ENCODE measurements at places on chromosomes 16 and 17. TPM values are rescaled to one million over a fixed set of nuclear protein-coding genes. Genes with fewer than 3 reads are reported as not detected.

- DNase-seq, result no peak
Observed at GRCh38 chr17:42312285-42313130, 24.2 kb downstream of the STAT5A start.

- DNase-seq, result no peak
Observed at GRCh38 chr16:65136681-65137080, 14.8 kb upstream of the CDH11 start.

SLC46A1 gene
- 14.0 TPM for total RNA-seq

CSF3 gene
- not detected for total RNA-seq

HOXB2 gene
- 22.6 TPM for total RNA-seq

- no peak for DNase-seq
Observed at GRCh38 chr17:1509290-1509881, 7.0 kb downstream of the INPP5K start.

TBC1D3I gene
- not detected for total RNA-seq

ASIC2 gene
- total RNA-seq, result not detected

MEOX1 gene
- 12.4 TPM for total RNA-seq

- DNase-seq, result no peak
Observed at GRCh38 chr17:30200106-30200505, 35.4 kb downstream of the SLC6A4 start.

- DNase-seq, result no peak
Observed at GRCh38 chr17:17024778-17025300, 17.4 kb upstream of the MPRIP start.

DNA sequence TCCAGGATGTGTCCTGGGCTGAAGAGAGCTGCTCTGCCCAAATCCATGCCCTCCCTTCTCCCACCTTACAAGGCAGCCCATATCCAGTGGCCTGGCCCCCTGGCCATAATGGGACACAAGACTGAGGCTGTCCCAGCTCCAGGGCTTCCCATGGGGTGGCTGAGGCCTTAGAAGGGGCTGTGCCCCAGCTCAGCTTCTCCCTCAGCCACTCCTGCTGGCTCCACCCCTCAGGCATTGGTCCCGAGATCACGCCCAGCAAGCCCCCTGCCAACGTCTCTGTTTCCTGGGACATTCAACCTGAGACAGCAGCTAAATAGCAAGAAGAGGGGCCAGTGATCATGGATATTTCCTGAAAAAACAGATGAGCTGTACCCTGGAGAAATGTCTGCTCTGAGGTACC is 43.3 kb downstream of the ARHGAP27 start:
- no peak for DNase-seq

GRCh38 chr16:81451753-81452680 is 7.4 kb downstream of the CMIP start:
- DNase-seq, result no peak

GRCh38 chr17:67632141-67632540 is 85.6 kb upstream of the NOL11 start:
- DNase-seq, result no peak

NPIPB6 gene
- not detected for total RNA-seq

ZNF263 gene
- 66.7 TPM for total RNA-seq

- no peak for DNase-seq
Observed at GRCh38 chr17:10151667-10152496, 46.5 kb downstream of the GAS7 start.

RHBDL1 gene
- 0.96 TPM for total RNA-seq

DNA sequence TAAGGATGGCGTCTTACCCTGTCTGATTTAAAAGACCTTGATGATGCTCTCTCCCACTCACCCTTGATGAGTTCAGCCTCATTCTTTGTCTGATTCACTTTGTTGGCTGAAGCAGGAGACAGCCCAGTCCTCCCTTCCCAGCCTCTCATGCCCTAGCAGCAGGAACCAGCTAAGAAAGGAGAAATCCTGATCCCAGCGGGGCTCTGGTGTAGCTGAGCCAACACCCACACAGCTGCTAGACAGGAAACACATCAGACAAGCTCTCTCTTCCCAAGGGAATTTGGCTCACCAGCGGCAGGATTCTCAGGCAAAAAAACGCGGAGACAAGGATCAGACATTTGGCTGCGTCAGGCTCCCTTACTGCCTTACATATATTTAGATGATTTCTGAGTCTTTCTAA is 211.5 kb downstream of the CDH11 start:
- no peak for DNase-seq

DNA sequence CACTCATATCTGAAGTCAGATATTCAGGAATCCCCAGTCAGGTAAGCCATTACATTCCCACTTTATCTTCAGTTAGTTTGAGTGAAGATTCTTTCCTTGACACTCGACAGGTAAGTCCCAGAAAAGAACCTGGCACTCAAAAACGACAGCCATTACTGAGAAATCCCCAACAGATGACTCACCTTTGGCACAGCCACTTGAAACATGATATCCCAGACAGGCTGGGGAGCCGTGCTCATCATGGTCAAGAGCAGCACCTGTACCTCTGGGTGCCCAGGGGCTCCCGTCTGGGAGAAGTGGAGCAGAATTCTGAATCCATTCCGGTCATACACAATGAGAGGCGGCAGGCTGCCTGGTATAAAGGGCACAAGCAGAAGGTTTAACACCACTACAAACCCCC is 16.8 kb upstream of the COG7 start:
- no peak for DNase-seq

GRCh38 chr17:29291163-29291752 is 2.7 kb downstream of the NUFIP2 start:
- DNase-seq, result no peak

GDPD3 gene
- 3.5 TPM for total RNA-seq

SMIM5 gene
- 2.0 TPM for total RNA-seq

DNA sequence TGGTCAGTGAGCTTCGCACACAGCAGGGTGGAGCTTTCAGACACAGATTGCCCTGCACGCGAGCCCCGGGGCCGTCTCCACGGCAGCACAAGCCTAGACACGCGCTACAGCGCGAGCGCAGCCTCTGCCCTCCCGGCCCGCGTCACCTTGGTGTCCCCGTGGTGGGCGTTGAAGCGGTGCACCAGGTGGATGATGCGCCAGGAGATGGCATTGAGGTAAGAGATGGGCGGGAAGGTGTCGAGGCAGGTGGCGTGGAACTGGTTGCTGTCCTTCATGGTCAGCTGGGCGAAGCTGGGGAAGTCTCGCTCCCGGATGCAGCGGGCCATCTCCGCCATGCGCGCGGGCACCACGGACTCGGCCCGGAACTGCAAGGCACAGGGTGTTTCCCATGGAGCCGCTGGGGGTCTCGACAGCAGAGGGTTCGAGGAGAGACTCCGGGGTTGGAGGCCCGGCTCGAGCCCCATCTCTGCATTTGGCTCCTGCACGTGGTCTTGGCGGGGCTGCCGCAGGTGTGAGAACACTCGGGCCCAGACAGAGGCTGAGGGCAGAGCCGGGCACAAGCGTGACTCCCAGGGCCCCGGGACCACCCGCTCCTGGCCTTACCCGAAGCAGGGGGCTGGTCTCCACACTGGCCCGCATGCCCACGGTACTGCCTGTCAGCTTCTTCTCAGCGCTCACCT is 4.3 kb upstream of the CYBA start:
- no peak for DNase-seq

GRCh38 chr17:27338536-27338985 is 44.6 kb downstream of the WSB1 start:
- no peak for DNase-seq

DHRS7C gene
- not detected for total RNA-seq

LITAFD gene
- total RNA-seq, result not detected

DNA sequence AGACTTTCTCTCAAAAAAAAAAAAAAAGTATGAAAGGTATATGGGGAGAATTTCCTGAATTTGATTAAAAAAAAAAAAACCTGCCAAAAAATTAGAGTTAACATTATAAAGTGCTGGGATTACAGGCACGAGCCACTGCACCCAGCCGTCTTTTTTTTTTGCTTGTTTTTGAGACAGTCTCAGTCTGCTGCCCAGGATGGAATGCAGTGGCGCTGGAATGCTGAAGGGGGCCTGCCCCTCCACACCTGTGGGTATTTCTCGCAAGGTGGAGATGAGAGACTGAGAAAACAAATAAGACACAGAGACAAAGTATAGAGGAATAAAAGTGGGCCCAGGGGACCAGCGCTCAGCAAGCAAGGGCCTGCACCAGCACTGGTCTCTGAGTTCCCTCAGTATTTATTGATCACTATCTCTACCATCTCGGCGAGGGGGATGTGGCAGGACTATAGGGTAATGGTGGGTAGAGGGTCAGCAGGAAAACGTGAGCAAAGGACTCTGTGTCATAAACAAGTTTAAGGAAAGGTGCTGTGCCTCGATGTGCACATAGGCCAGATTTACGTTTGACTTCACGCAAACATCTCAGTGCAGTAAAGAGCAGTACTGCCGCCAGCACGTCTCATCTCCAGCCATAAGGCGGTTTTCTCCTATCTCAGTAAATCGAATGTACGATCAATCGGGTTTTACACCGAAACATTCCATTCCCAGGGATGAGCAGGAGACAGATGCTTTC is 117.2 kb downstream of the GOSR1 start:
- no peak for DNase-seq

GRCh38 chr17:77741109-77741508 is 217.4 kb upstream of the TNRC6C start:
- DNase-seq, result no peak

GRCh38 chr16:9357829-9358228 is 266.4 kb downstream of the HAPSTR1 start:
- no peak for DNase-seq

GRCh38 chr17:77311371-77311981 is 170.7 kb downstream of the SEC14L1 start:
- no peak for DNase-seq

OR1A1 gene
- total RNA-seq, result not detected

DNA sequence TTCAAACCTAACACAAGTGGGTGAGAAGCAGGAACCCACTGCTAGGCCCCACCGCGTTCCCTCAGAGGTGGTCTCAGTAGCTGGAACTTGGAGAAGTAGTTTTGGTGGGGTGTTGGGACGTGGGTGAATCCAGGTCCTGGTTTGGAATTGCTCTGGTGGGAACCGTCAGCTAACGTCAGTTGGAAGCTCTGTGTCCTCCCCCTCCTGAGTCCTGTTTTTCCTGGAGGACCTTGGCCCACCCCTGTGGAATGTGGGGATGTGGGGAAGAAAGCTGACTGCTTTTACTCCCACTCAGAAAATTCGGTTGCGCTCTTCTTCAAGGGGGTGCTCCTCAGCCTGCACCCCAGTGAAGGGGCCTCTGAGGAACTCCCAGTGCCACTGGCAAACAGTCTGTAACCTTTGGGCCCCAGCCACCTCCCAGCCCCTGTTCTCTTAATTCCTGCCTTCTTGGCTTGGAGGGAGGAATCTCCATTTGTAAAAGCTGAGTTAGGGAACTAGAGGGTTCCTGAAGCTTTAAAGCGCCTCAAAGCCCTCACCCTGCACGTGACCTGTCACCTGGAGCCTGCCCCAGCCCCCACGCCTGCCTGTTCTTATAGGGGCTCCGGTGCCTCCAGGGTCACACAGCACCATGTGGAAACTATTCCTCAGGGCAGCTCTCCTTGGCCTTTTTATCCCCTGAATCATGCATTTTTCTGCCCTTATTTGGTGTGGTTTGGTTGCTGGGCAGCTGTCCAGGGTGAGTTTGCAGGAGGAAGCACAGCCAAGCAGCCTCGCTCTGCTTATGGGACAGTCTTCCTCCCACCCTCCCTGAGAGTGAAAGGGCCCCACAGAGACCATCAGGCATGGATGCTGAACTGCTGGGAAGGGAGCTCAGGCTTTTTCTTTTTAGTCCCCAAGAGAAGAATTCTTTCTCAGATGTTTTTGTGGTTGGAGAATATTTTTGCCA is 16.2 kb upstream of the NAGLU start:
- peak; percentile 84 for DNase-seq

DNA sequence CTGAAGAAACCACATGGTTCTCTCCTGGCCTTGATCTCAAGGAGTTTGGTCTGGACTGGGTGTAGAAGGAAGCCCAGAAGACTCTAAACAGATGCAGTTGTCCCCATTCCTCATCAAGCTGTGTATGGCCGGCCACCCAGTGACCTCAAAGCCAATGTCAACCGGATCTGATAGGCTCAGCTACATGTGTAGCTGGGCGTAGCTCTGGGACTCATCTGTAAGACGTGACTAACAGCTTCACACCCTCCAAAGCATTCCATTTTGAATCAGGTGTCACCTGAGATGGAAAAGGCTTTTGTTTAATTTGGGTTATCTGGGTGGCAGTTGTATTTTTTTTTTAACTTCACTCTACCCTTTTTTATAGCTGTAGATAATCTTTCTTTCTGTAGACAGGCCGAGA is 130.4 kb downstream of the ABCC12 start:
- DNase-seq, result no peak

- DNase-seq, result no peak
Observed at GRCh38 chr17:81807839-81808238, 3.9 kb downstream of the GCGR start.

ZSCAN10 gene
- not detected for total RNA-seq

- DNase-seq, result no peak
Observed at GRCh38 chr16:66750279-66751052, 943 bp downstream of the DYNC1LI2 start.

CHST4 gene
- 0.82 TPM for total RNA-seq

- DNase-seq, result no peak
Observed at GRCh38 chr16:48574766-48575165, 35.2 kb downstream of the N4BP1 start.

GRCh38 chr17:41784207-41784744 is 2.2 kb downstream of the JUP start:
- no peak for DNase-seq

All from omental fat pad (tissue), 4 donors.